ENCODE measurements at places on chromosomes 1 and 21. TPM values are rescaled to one million over a fixed set of nuclear protein-coding genes. Genes with fewer than 3 reads are reported as not detected.

The PYGO2 gene
- total RNA-seq, result 44.7 TPM

The CLCA2 gene
- total RNA-seq, result not detected

The FAM151A gene
- not detected for total RNA-seq

The TMOD4 gene
- total RNA-seq, result 2.8 TPM

The DMRTA2 gene
- not detected for total RNA-seq

The RAVER2 gene
- 0.52 TPM for total RNA-seq

The HSPA6 gene
- total RNA-seq, result 3.7 TPM

The EPHA8 gene
- total RNA-seq, result not detected

The RPS27 gene
- 1,899 TPM for total RNA-seq

The FAAH gene
- 5.1 TPM for total RNA-seq

The DEPDC1 gene
- total RNA-seq, result 24.5 TPM

The CXADR gene
- 0.50 TPM for total RNA-seq

The BLZF1 gene
- 26.2 TPM for total RNA-seq

The TMCC2 gene
- total RNA-seq, result 1.0 TPM

The CFHR3 gene
- not detected for total RNA-seq

The ELOA gene
- total RNA-seq, result 36.4 TPM

The AMY2A gene
- total RNA-seq, result not detected

The TFAP2E gene
- 0.73 TPM for total RNA-seq

The TMEM167B gene
- 23.7 TPM for total RNA-seq

The C4BPA gene
- total RNA-seq, result not detected

The RORC gene
- 0.32 TPM for total RNA-seq

The GALNT2 gene
- total RNA-seq, result 26.6 TPM

The RNF223 gene
- not detected for total RNA-seq

The LCE2A gene
- total RNA-seq, result not detected

The SPRR2B gene
- total RNA-seq, result not detected

The SUSD4 gene
- total RNA-seq, result 1.7 TPM

The TAL1 gene
- not detected for total RNA-seq

The ERG gene
- not detected for total RNA-seq

The RNF220 gene
- total RNA-seq, result 79.5 TPM

The PGLYRP3 gene
- total RNA-seq, result not detected

The CD2 gene
- total RNA-seq, result 168 TPM

The KLF17 gene
- not detected for total RNA-seq

The DENND2D gene
- 203 TPM for total RNA-seq

All from T-helper 2 cell treated with Interferon-gamma antibody and Interleukin-4, amounts not matched to agents 100 ng/mL and 5 ng/mL, for 36 hours (primary cell).